PC-3 (cell line): ENCODE measurements at places on chromosomes 3 and 15. TPM values are rescaled to one million over a fixed set of nuclear protein-coding genes. Genes with fewer than 3 reads are reported as not detected.

Gene XCR1
- not detected in 2 replicates for total RNA-seq

DNA sequence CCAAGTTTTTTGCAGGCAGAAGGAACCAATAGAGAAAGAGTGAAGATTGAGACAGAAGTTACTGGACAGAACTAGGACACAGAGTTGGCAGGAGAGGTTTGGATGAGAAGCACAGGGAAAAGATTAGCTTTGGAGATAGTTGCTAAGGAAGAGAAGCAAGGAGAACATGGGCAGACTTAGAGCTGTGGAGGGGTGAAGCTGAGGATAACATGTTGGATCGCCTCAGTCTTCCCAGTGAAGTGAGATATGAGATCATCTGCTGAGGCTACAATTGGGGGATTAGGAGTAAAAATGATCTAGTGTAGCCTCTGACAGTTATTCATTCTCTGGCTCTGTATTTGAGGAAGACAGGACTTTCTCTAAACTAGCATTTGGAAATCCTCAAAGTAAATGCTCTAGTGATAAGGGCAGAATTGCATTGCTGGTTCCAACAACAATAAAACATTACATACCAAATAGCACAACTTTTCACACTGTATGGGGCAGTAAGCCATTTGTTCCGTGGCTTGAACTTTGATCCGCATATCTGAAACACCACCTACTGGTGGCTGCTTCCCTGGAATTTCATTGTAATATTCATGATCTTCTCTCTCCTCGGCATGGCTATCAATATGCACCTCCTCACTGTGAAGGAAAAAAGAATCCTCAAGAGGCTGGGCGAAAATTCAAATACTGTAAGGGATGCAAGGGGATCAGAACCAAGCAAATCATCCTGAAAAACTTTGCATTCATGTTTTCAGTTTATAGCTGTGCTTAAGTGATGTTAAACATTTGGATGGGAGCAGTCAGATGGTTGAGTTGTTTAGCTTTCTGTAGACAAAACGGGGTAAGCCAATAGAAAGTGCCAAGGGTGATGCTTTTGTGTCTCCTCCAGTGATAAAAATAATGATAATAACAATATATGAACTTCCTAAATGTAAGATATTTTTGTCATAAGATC is 22.2 kb upstream of the EID1 start:
- no peak overlapping the region for H3K4me3 ChIP-seq
- peaks cover 31% of the 10 kb centered on the region for H3K4me1 ChIP-seq
- H3K27me3 ChIP-seq, result no peaks in the 10 kb centered on the region
- DNase-seq, result peak; percentile 54
- H3K36me3 ChIP-seq, result no peaks in the 10 kb centered on the region
- H3K27ac ChIP-seq, result no peak overlapping the region

Gene GOLGA6B
- 0.11 TPM in 1 of 2 replicates, not detected in the other for total RNA-seq

DNA sequence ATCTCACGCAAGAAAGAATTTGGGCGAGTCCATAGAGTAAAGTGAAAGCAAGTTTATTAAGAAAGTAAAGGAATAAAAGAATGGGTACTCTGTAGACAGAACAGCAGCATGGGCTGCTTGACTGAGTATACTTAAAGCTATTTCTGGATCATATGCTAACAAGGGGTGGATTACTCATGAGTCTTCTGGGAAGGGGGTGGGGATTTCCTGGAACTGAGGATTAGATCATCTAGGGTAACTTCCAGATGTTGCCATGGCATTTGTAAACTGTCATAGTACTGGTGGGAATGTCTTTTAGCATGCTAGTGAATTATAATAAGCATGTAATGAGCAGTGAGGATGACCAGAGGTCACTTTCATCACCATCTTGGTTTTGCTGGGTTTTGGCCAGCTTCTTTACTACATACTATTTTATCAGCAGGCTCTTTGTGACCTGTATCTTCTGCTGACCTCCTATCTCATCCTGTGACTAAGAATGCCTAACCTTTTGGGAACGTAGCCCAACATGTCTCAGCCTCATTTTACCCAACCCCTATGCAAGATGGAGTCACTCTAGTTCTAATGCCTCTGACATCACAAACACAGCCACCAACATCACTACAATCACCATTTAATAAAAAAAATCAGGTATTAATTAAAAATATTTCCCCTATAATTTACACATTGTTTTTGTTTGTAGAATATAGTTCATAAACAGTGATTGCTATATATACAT is 890.7 kb upstream of the EPHA6 start:
- peak overlapping the region; percentile 33; the same call in 1 of the 2 replicates for H3K27ac ChIP-seq
- H3K4me3 ChIP-seq, result peak overlapping the region; percentile 35; the same call in 1 of the 2 replicates
- H3K36me3 ChIP-seq, result no peaks in the 10 kb centered on the region
- H3K27me3 ChIP-seq, result no peaks in the 10 kb centered on the region
- peaks cover 5% of the 10 kb centered on the region; the same call in 1 of the 2 replicates for H3K4me1 ChIP-seq

Gene PLA1A
- 0.36 TPM in 1 of 2 replicates, not detected in the other for total RNA-seq

Gene LEKR1
- 0.15 and 0.98 TPM in 2 replicates for total RNA-seq

Gene SOX14
- total RNA-seq, result not detected in 2 replicates

GRCh38 chr3:23159929-23160328 is 43.2 kb upstream of the UBE2E2 start:
- peak; percentile 86 for DNase-seq
- H3K4me3 ChIP-seq, result no peak overlapping the region
- H3K27ac ChIP-seq, result peak overlapping the region; percentile 77

DNA sequence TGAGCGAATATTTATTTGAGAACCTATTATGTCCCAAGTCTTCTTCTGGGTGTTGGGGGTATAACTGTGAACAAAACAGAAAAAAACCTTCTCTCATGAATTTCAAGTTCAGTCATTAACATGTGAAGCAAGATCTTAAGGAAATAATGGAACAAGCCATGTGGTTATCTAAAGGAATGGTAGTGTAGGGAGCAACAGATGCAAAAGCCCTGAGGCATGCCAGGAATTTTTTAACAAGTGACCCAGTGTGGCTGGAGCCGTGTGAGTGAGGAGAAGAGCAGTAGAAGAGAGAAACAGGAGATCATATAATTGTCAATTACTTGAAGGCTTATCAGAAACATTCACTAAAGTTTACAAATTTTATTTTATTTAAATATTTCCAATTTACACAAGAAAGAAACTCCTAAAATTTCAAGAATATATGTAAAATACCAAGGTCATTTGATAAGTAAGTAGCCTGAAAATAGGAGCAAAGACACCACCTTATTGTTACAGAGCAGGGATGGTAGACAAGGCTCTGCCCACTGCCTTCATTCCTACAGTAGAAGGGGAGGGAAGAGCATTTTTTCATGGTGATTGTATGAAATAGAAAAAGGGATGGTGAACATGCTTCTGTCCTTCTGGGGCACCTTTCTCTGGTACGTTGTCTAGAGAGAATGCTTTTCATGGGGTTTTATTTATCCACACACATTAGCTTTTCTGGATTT is 345.1 kb downstream of the PLOD2 start:
- no peaks in the 10 kb centered on the region for H3K36me3 ChIP-seq
- no peak for DNase-seq
- H3K4me3 ChIP-seq, result no peak overlapping the region
- H3K27me3 ChIP-seq, result no peaks in the 10 kb centered on the region
- no peaks in the 10 kb centered on the region for H3K4me1 ChIP-seq

- peaks cover 31% of the 10 kb centered on the region for H3K27me3 ChIP-seq
- DNase-seq, result peak; percentile 19
- no peak overlapping the region for H3K4me3 ChIP-seq
- peaks cover 4% of the 10 kb centered on the region; the same call in 1 of the 2 replicates for H3K4me1 ChIP-seq
- no peak overlapping the region for H3K27ac ChIP-seq
- no peaks in the 10 kb centered on the region for H3K36me3 ChIP-seq
Observed at GRCh38 chr3:127170814-127171213, 22.1 kb upstream of the PRR23E start.

- peak overlapping the region; percentile 99 for H3K27ac ChIP-seq
- DNase-seq, result no peak
- peak overlapping the region; percentile 51 for H3K4me3 ChIP-seq
Observed at GRCh38 chr3:48466386-48467109, 20.0 kb downstream of the ATRIP start.

DNA sequence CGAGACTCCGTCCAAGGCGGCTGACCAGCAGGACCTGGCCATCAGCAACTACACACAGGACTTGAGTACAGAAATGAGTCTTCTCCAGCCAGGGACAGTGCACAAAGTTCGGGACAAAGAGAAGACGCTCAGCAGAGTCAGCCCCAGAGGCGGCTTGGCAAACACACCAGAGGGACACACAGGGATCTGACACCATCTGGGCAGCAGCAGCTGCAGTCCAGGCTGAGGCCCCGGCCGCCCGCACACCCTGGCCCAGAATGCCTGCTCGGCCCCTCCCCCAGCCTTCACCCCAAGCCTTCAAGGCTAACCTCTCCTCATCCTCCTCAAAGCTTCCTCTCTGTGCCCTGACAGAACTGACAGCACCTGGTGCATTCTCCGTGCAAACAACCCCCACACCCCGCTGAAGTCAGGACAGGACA is 61.1 kb downstream of the XXYLT1 start:
- DNase-seq, result no peak
- no peak overlapping the region for H3K4me3 ChIP-seq
- no peaks in the 10 kb centered on the region for H3K36me3 ChIP-seq
- H3K27ac ChIP-seq, result no peak overlapping the region

DNA sequence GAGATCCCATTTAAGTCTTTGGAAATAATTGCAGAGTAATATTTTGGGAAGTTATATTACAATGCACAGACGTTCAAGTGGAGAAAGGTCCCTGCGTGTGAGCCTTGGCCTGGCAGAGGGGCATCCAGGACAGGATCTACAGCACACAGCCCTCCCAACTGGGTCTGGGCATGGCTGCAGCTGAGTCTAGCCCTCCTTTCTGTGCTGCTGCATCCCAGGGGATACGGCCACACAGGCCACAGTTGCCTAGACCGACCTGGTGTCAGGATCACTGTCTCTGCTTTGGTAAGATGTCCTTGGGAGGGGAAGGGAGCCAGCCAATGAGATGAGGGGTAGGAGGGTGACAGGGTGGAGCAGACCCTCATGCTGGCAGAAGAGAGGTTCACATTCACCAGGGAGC is 46.1 kb downstream of the APBA2 start:
- H3K4me1 ChIP-seq, result no peaks in the 10 kb centered on the region
- H3K36me3 ChIP-seq, result no peaks in the 10 kb centered on the region
- H3K27me3 ChIP-seq, result no peaks in the 10 kb centered on the region
- H3K4me3 ChIP-seq, result no peak overlapping the region
- DNase-seq, result no peak
- H3K27ac ChIP-seq, result no peak overlapping the region

DNA sequence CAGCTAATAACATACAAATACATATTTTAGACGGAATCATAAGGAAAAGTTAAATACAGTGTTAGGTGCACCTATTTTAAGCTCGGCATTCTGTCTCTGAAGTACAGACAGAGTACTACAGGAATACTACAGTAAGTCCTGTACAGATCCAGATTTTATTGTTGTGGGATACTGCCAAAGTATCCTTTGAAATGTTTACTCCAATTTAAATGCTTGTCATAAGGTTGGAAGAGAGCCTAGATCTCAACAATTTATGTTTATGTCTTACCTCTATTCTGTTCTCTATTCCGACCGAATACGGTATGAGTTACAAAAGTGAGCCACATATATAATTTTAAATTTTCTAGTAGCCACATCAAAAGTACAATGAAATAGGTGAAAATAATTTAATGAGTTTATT is 25.3 kb downstream of the PLD1 start:
- no peak overlapping the region for H3K4me3 ChIP-seq
- peak; percentile 40 for DNase-seq
- H3K27me3 ChIP-seq, result no peaks in the 10 kb centered on the region
- no peaks in the 10 kb centered on the region for H3K36me3 ChIP-seq
